Cardiac muscle cell (in vitro differentiated cells and primary cell): ENCODE measurements at places on chromosomes 16 and 17.

GRCh38 chr17:47852113-47852949, 1.4 kb upstream of the SP6 start:
- H3K27me3 ChIP-seq, result peaks cover 53% of the 10 kb centered on the region
- H3K36me3 ChIP-seq, result no peaks in the 10 kb centered on the region
- DNase-seq, result no peak
- peaks cover 5% of the 10 kb centered on the region for H3K4me1 ChIP-seq
- H3K27ac ChIP-seq, result no peak overlapping the region

GRCh38 chr16:71409011-71409775, 32.7 kb downstream of the TLE7 start:
- H3K27ac ChIP-seq, result no peak overlapping the region
- no peak for DNase-seq
- no peaks in the 10 kb centered on the region for H3K36me3 ChIP-seq
- H3K4me3 ChIP-seq, result no peak overlapping the region
- no peaks in the 10 kb centered on the region for H3K27me3 ChIP-seq

- peak; percentile 85 for DNase-seq
- H3K4me3 ChIP-seq, result no peak overlapping the region
- peaks cover 6% of the 10 kb centered on the region for H3K4me1 ChIP-seq
- H3K36me3 ChIP-seq, result peaks cover 17% of the 10 kb centered on the region
Observed at GRCh38 chr16:11833951-11834695, 17.2 kb downstream of the RSL1D1 start.

DNA sequence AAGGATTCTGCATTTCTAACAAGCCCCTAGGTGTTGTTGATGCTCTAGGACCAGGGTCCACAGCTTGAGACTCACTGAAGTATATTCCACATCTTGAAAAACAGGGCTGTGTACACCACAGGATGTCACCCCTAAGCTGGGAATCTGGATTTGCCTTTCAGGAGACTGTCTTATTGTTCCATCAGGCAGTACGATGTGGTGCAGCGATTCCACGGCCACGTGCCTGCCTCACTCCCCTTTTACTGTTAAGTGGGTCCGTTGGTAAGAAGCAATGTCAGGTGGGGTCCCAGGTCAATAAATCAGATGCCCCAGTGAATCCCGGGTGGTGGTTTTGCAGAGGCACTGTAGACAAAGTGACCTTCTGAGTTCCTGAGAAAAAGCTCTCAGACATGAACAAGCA, 470.7 kb downstream of the HS3ST3B1 start:
- no peaks in the 10 kb centered on the region for H3K36me3 ChIP-seq
- H3K27me3 ChIP-seq, result no peaks in the 10 kb centered on the region
- no peaks in the 10 kb centered on the region for H3K4me1 ChIP-seq

- H3K4me1 ChIP-seq, result no peaks in the 10 kb centered on the region
- no peaks in the 10 kb centered on the region for H3K27me3 ChIP-seq
- no peak for DNase-seq
- no peaks in the 10 kb centered on the region for H3K36me3 ChIP-seq
Observed at GRCh38 chr16:17171250-17172143, 299.3 kb downstream of the XYLT1 start.

GRCh38 chr16:66066404-66066803, 300.1 kb upstream of the CDH5 start:
- DNase-seq, result no peak
- H3K36me3 ChIP-seq, result no peaks in the 10 kb centered on the region
- H3K4me3 ChIP-seq, result no peak overlapping the region
- no peak overlapping the region for H3K27ac ChIP-seq
- no peaks in the 10 kb centered on the region for H3K27me3 ChIP-seq

GRCh38 chr16:70689035-70689969, 3.4 kb upstream of the MTSS2 start:
- H3K4me3 ChIP-seq, result no peak overlapping the region
- H3K4me1 ChIP-seq, result peaks cover 74% of the 10 kb centered on the region
- no peak for DNase-seq
- peak overlapping the region; percentile 90 for H3K27ac ChIP-seq
- H3K27me3 ChIP-seq, result no peaks in the 10 kb centered on the region

- peak overlapping the region; percentile 99 for H3K4me3 ChIP-seq
- H3K36me3 ChIP-seq, result peaks cover 2% of the 10 kb centered on the region
- no peaks in the 10 kb centered on the region for H3K27me3 ChIP-seq
- H3K4me1 ChIP-seq, result peaks cover 43% of the 10 kb centered on the region
- DNase-seq, result peak; percentile 80
Observed at GRCh38 chr17:76265624-76266243, 586 bp downstream of the UBALD2 start.

DNA sequence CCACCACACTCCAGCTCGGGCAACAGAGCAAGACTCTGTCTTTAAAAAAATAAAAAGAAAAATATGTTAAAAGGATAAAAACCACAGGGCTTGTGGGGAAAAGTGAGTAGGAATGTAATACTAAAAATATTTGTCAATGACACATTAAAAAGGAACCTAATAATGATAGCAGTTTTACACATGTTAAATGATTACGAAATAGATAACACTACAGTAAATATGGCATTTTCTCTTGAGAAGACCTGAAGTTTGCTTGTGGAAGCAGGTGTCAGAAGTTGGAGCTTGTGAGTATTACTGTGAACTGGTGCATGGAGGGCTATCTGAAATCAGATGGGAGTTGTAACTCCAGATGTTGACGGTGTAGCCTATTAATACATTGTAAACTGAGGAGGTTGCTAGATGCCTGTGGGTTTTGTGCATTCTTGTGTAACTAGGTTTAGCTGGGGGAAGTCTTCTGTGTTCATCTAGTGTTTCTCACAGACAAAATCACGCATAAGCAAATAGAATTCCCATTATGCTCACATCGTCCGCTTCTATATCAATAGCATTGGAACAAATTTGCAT, 44.2 kb upstream of the CLEC18A start:
- no peaks in the 10 kb centered on the region for H3K36me3 ChIP-seq
- H3K4me3 ChIP-seq, result no peak overlapping the region
- no peak overlapping the region for H3K27ac ChIP-seq
- H3K27me3 ChIP-seq, result no peaks in the 10 kb centered on the region
- peak; percentile 54 for DNase-seq

GRCh38 chr17:4551141-4551540, 4.0 kb downstream of the MYBBP1A start:
- H3K36me3 ChIP-seq, result peaks cover 8% of the 10 kb centered on the region
- H3K27me3 ChIP-seq, result no peaks in the 10 kb centered on the region
- no peak overlapping the region for H3K27ac ChIP-seq
- DNase-seq, result no peak

- H3K4me3 ChIP-seq, result peak overlapping the region; percentile 10
- H3K4me1 ChIP-seq, result no peaks in the 10 kb centered on the region
- no peak overlapping the region for H3K27ac ChIP-seq
- peaks cover 69% of the 10 kb centered on the region for H3K27me3 ChIP-seq
- no peak for DNase-seq
Observed at GRCh38 chr17:49910094-49910857, 58.7 kb upstream of the DLX4 start.

DNA sequence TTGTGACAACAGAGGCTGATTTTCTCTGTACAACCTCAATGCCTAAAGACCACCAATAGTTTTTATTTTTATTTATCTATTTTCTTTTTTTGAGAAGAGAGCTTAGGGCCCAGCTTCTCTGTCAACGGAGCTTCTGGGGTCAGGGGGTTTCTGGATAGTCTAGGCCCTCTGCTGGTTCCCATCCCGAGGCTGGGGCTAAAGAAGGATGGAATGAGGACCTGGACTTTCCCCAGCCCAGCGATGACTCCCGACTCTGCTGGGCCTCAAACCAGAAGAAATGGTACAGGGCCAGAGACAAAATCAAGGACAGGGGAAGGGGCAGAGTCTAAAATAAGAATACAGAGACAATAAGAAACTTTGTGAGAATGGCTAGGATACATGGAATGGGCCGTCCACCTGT, 5.7 kb upstream of the TSPOAP1 start:
- H3K27me3 ChIP-seq, result no peaks in the 10 kb centered on the region
- H3K36me3 ChIP-seq, result no peaks in the 10 kb centered on the region
- no peak overlapping the region for H3K27ac ChIP-seq
- no peak for DNase-seq
- no peak overlapping the region for H3K4me3 ChIP-seq

DNA sequence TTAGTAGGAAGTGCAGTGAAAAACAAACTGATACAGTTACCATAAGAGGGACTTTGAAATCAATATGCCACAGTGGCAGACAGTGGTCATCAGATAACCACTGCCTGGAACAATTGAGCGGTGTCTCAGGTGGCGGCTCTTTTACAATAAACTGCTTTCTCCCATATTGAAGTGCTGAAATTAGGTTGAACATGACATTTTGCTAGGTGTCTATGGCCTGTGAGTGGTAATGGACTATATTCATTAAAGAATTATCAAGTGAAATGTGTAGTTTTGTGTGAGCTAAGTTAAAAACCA, 214.7 kb downstream of the RPTOR start:
- H3K4me3 ChIP-seq, result no peak overlapping the region
- H3K27ac ChIP-seq, result no peak overlapping the region
- no peaks in the 10 kb centered on the region for H3K36me3 ChIP-seq
- H3K27me3 ChIP-seq, result no peaks in the 10 kb centered on the region

GRCh38 chr17:4733073-4733531, 1.9 kb downstream of the MED11 start:
- H3K27ac ChIP-seq, result no peak overlapping the region
- no peaks in the 10 kb centered on the region for H3K36me3 ChIP-seq
- no peak for DNase-seq
- H3K27me3 ChIP-seq, result peaks cover 29% of the 10 kb centered on the region

DNA sequence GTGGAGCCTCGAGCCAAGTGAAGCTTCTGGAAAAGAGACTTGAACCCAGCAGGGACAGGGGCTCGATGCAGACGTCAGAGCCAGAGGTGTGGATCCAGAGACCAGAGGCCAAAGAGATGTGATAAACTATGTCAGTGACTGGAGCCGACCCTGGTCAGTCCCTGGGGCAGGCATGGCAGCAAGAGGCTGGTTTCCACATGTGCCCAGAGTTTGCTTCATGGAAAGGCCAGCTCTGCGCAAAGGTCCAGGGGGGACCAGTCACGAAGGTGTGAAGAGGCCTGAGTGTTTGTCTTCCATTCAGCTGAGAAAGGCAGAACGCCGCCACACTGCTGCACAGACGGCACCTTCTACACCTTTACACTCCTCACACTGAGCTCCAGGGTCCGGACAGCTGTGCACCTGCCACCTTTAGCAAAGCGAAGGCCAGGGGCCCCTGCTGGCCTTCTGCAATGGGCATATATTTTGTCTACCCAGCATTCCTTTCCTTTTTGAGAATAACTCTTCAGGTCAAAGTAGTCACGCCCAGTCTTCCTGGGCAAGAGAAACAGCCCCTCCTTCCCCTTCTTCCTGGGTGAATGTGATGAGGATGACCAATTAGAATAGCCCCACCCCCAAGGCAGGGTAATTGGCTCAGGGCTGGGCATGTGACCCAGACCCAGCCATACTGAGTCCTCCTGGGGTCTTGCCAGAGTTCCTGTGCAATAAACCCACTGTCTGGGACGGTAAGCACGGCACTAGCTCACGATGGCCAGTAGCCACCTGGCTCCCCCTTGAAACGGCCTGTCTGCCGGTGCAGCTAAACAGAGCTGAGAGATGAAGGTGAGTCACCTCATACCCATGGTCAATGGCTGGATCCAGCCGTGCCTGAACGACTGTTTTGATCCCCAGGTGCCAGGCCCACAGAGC, 2.3 kb upstream of the RPH3AL start:
- H3K27me3 ChIP-seq, result no peaks in the 10 kb centered on the region
- DNase-seq, result peak; percentile 31
- H3K36me3 ChIP-seq, result no peaks in the 10 kb centered on the region
- no peak overlapping the region for H3K27ac ChIP-seq
